HFFc6 (cell line): ENCODE measurements at places on chromosomes 5 and 9. TPM values are rescaled to one million over a fixed set of nuclear protein-coding genes. Genes with fewer than 3 reads are reported as not detected.
A peak's percentile ranks its signal among the peaks of the same experiment; 100 is the strongest.

GRCh38 chr5:68953231-68953874 lies 140.5 kb upstream of the SLC30A5 start:
- H3K4me3 ChIP-seq, result no peak overlapping the region
- H3K27ac ChIP-seq, result no peak overlapping the region
- H3K27me3 ChIP-seq, result peaks cover 4% of the 10 kb centered on the region; the same call in 1 of the 2 replicates

The TXNDC8 gene
- not detected in 3 replicates for total RNA-seq

The PHYHD1 gene
- 7.0 to 9.7 TPM (median 7.7 TPM) in 3 replicates for total RNA-seq

DNA sequence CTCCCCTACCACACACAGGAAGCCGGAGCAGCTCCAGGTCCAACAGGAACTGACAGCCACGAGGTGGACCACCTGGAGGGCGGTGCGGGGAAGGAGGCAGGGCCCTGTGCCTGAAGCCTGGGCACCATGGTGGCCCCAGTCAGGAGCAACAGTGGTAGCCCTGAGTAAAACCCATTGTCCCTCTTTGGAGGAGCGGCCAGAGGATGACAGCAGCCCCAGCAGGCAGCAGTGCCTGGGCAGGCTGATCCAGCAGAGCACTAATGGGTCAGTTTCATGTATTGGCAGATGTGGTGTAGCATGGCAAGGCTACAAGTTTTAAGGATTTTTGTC lies 47.7 kb upstream of the GARNL3 start:
- H3K4me3 ChIP-seq, result no peak overlapping the region
- H3K27me3 ChIP-seq, result peaks cover 31% of the 10 kb centered on the region
- peaks cover 8% of the 10 kb centered on the region for H3K4me1 ChIP-seq
- H3K36me3 ChIP-seq, result no peaks in the 10 kb centered on the region
- no peak overlapping the region for H3K27ac ChIP-seq
- no peak for DNase-seq

- H3K4me3 ChIP-seq, result peak overlapping the region; percentile 73
- peaks cover 42% of the 10 kb centered on the region for H3K36me3 ChIP-seq
- H3K27ac ChIP-seq, result peak overlapping the region; percentile 69
- H3K4me1 ChIP-seq, result peaks cover 91% of the 10 kb centered on the region
Measured at GRCh38 chr5:35859101-35859661, 2.5 kb downstream of the IL7R start.

DNA sequence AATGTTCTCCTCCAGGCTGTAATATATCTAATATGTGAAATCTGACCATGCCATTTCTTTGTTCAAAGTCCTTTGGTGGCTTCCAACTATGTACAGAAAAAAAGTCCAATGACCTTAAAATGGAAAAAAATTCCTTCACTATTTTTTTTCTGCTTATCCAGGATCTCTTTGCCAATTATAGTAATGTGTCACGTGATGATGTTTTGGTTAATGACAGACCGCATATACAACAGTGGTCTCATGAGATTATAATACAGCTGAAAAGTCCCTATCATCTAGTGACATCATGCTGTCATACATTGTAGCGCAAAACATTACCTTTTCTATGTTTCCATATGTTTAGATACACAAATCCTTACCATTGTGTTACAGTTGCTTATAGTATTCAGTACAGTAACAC lies 477.6 kb downstream of the TMEM232 start:
- H3K27me3 ChIP-seq, result no peaks in the 10 kb centered on the region; the same call in 1 of the 2 replicates
- no peaks in the 10 kb centered on the region for H3K36me3 ChIP-seq
- no peak overlapping the region for H3K4me3 ChIP-seq
- H3K4me1 ChIP-seq, result no peaks in the 10 kb centered on the region
- DNase-seq, result no peak
- H3K27ac ChIP-seq, result no peak overlapping the region

GRCh38 chr9:6068983-6069382 lies 53.6 kb upstream of the RANBP6 start:
- no peak for DNase-seq
- H3K27me3 ChIP-seq, result peaks cover 29% of the 10 kb centered on the region
- H3K4me3 ChIP-seq, result no peak overlapping the region
- no peaks in the 10 kb centered on the region for H3K36me3 ChIP-seq

DNA sequence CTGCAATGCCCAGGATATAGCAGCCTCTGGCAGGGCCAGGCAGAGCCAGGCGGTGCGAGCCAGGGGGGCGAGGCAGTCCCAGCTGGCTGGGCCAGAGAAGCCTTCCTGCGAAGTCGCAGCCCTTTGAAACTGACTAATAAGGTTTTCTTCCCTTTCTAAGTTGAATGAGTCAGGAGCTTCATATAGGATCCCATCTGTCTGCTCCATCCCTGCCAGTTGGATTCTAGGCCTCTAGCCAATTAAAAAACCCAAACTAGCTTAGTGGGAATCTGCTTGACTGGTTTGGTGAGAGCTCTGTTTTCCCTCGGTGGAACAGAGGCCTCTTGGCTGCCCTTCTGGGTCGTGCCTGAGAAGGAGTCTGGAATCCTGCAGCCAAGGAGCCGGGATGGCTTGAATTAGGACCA lies 70.1 kb upstream of the RAPGEF1 start:
- DNase-seq, result peak; percentile 18
- H3K4me3 ChIP-seq, result no peak overlapping the region
- peaks cover 52% of the 10 kb centered on the region for H3K27me3 ChIP-seq
- H3K36me3 ChIP-seq, result no peaks in the 10 kb centered on the region

- no peak for DNase-seq
- no peak overlapping the region for H3K4me3 ChIP-seq
- no peaks in the 10 kb centered on the region for H3K36me3 ChIP-seq
- no peak overlapping the region for H3K27ac ChIP-seq
Measured at GRCh38 chr5:76583163-76584047, 39.8 kb downstream of the F2RL2 start.

The IRX2 gene
- 3.0 to 4.7 TPM (median 4.3 TPM) in 3 replicates for total RNA-seq

- DNase-seq, result no peak
- peaks cover 7% of the 10 kb centered on the region; the same call in 1 of the 2 replicates for H3K4me1 ChIP-seq
- H3K27ac ChIP-seq, result no peak overlapping the region
- H3K4me3 ChIP-seq, result no peak overlapping the region
Measured at GRCh38 chr5:98436667-98437066, 336.8 kb upstream of the RGMB start.

- no peaks in the 10 kb centered on the region for H3K4me1 ChIP-seq
- no peaks in the 10 kb centered on the region for H3K36me3 ChIP-seq
- no peak overlapping the region for H3K4me3 ChIP-seq
- H3K27me3 ChIP-seq, result no peaks in the 10 kb centered on the region; the same call in none of the 2 replicates
- no peak overlapping the region for H3K27ac ChIP-seq
Measured at GRCh38 chr9:103362986-103363385, 367.9 kb downstream of the CYLC2 start.
